ENCODE measurements at places on chromosomes 11 and 22. TPM values are rescaled to one million over a fixed set of nuclear protein-coding genes. Genes with fewer than 3 reads are reported as not detected.

SPDYC gene
- not detected for total RNA-seq

APOBEC3B gene
- 8.8 TPM for total RNA-seq

GAL3ST3 gene
- 0.34 TPM for total RNA-seq

CCDC87 gene
- 0.11 TPM for total RNA-seq

ZP1 gene
- total RNA-seq, result 1.3 TPM
